ENCODE measurements at places on chromosomes 11 and 22.

GRCh38 chr22:50218153-50218995, 17.6 kb downstream of the SELENOO start:
- no peak for DNase-seq

DNA sequence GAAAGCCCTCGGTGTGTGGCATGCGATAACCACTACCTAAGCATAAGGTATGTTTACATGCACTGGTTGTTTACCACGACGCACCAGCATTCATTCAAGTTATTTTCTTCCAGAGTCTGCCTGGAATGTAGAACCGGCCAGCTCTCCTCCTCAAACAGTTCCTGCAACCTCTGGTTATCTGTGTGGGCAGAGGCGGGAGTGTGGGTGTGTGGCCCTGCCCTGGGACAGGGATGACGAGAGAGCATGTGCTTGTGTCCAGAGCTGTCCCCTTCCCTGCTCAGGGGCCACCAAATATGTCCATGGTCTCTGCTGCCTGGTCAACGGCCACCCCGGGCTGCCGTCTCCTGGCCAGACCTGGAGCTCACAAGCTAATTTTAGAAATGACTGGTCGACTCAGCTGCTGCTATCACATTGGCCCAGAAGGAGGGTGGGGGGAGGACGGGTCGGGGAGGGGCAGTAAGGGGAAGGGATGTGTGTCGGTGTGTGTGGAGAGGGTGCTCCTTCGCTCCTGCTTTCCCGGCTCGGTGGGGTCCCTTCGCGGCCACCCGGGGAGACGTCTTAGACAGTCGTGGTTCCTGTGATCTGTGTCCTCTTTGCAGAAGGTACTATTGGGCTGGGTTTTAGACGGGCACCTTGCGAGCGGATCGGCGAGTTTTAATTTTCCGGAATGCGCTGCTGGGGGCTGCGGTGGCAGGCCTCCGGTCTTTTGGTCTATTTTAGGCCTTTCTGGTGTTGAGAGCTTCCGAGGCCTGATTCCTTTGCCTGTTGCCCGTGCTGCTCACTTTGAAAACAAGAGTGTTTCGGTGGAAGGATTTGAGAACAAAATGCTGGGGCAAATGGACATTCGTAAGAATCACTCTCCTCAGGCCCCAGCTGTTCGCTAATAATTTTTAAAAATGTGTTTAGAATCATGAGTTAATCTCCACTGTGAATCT, at the start of gene MYO18B:
MYO18B (plus strand) TSS at position 497 of the 935 bp plus-strand sequence. CDS start 18,905 bp downstream, outside the sequence.
- DNase-seq, result no peak

GRCh38 chr22:29798318-29798717, 31.1 kb downstream of the UQCR10 start:
- DNase-seq, result no peak

- no peak for DNase-seq
These were observed 11.0 kb downstream of the MUC5AC start for GRCh38 chr11:1168721-1169161.
